ENCODE measurements at places on chromosomes 3 and 15.

DNA sequence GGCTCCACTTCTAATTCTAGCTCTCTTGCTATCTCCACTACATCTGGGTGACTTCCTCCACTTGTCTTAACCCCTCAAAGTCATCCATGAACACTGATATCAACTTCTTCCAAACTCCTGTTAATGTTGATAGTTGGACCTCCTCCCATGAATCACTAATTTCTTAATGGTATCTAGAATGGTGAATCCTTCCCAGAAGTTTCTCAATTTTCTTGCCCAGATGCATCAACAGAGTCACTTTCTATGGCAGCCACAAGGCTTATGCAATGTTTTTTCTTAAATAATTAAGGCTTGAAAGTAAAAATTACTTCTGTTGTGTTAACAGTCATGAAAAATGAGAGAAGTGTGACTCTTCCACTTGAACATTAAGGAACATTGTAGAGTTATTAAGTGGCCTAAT lies 164.3 kb downstream of the PCCB start:
- no peak for DNase-seq

- DNase-seq: no peak
These were observed 5.0 kb downstream of the SLC28A1 start for GRCh38 chr15:84889313-84889990.

DNA sequence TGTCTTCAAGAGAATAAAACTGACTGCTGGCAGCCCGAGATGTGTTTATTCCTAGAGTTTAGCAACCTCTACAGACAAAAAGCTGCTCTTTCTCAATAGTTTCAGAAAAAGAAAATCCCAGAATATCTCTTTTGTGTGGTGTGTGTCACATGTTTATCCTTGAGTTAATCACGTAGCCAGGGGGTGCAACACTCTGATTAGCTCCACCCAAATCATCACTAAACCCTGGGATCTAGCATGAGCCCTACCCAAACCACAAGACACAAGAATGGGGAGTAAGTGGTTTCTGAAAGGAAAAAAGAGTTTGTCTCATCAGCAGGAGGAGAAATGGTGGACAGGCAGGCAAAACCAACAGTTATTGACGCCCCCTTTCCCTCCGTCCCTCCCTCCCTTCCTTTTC lies 78.5 kb upstream of the AGBL1 start:
- no peak for DNase-seq

DNA sequence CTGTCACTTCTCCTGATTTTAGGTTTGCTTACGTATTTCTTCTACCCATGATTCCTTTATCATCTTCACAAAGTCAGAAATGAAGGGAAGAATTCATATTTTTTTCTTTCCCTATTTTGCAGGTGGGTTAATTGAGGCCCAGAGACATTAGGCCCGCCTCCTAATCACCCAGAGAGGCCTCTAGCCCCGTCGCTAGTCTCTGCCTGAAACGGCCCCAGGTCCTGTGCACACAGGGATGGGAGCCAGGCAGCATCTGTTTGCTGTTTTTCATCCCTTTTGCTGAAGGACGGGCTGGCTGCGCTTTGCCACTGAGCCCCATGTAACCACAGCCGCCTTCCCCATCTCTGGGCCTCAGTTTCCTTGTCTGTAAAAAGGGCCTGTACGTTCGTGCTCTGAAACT lies 135.9 kb downstream of the FBLN2 start:
- DNase-seq: no peak

- no peak for DNase-seq
These were observed 69.7 kb downstream of the CHCHD6 start for GRCh38 chr3:126773783-126774182.

DNA sequence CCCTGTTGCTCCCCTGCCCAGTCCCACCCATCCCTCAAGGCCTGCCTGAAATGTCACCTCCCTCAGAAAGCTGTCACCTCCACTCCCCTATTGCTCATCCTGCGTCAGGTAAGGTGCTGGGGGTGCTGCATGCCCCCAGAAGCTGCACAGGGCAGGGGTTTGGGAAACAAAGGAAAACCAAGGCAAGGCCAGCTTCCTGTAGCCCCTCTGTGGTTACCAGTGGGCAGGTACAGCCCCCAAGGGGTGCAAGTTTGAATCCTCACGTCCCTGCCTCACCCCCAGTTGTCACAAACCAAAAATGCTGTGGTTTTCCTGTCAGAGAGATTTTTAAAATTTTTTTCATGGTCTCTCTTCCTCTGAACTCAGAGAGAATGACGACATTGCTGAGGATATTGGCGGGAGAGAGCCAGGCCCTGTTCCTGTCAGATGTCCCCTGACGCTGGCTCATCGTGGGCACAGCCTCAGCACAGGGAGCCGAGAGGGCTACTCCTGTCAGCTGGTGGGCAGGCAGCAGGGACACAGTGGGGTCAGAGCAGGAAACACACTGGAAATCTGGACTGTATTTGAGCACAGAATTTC lies 27.0 kb downstream of the PSTPIP1 start:
- peak; percentile 41 for DNase-seq

- DNase-seq: no peak
These were observed 553 bp upstream of the SEC22A start for GRCh38 chr3:123201223-123201556.

- no peak for DNase-seq
These were observed 11.6 kb downstream of the ADAMTSL3 start for GRCh38 chr15:83665480-83665879.

DNA sequence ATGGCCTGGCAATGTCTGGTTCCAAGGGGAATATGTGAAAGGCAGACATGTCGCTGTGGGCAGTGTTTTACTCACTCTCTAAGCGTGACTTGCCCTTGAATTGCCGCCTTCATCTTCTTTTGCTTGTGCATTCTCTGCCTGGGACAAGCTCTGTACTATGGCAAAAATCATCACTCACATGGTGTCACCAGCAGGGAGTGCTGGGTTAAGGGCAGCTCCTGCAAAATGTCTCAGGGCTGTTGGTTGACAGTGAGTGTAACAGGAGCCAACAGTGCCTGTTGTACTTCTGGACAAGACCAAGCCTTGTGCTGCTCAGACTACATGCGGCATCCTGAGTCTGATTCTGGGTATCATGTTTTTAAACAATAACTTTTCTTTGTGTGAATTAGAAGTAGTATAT lies 45.3 kb upstream of the KY start:
- DNase-seq: no peak

GRCh38 chr3:140206196-140207040 lies 271.4 kb downstream of the CLSTN2 start:
- no peak for DNase-seq

- DNase-seq: peak; percentile 97
These were observed 473.7 kb downstream of the LPP start for GRCh38 chr3:188627652-188628051.

- DNase-seq: no peak
These were observed 33.8 kb upstream of the BLM start for GRCh38 chr15:90683371-90683770.

DNA sequence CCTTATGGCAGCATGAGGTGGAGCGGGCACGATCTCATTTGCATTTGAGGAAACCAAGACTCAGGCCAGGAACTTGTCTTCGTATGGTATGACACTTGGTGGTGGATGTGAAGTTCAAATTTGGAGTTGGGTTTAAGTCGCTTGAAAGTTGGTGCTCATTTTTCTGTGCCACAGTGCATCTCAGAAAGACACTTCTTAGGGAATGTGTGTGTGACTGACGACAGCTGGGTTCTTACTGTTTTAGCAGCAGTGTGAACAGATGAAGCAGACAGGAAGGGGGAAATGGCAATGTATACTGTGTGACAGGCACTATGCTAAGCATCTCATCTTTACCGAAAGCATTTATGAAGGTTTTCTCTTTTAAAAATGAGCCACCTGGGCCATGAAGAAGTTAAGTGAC lies 75.4 kb downstream of the SEC22A start:
- no peak for DNase-seq

- DNase-seq: no peak
These were observed 9.7 kb upstream of the SLC6A20 start for GRCh38 chr3:45806072-45806471.

GRCh38 chr3:118144919-118145318 lies 889.7 kb downstream of the IGSF11 start:
- DNase-seq: no peak

- no peak for DNase-seq
These were observed 16.8 kb downstream of the MBNL1 start for GRCh38 chr3:152285509-152285908.

DNA sequence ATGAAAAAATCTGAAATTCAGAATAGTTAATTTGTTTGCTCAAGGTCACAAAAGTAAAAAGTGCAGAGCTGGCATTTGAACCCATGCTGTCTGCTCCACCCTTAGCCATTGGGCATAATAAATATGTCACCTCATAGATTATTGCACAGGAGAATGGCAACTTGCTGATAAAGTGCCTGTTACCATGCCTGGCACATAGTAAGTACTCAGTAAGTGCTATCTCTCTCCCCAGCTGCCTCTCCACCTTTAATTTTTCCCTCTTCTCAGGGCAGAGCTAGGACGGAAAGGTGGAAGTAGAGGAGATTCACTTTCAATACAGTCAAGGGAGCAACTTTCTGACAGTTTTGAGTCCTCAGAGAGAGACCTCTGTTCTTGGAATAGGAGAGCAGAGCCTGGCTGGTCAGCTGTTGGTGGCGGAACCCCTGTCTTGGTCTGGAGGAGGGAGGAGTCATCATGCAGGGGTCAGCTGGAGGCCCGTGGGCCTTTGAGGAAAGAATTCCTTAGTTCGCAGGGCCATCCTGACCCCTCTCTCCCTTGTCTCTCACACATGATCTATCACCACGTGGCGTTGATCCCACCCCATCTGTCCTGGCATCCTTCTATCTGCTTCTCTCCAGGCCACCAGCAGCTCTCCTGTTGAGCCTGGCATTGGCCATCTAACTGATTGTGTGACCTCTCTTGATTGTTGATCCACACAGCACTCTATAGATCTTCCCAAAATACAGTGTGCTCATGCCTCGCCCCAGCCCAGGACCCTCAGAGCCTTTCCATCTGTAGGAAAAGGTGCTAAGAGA lies 149.3 kb downstream of the RPLP1 start:
- no peak for DNase-seq

DNA sequence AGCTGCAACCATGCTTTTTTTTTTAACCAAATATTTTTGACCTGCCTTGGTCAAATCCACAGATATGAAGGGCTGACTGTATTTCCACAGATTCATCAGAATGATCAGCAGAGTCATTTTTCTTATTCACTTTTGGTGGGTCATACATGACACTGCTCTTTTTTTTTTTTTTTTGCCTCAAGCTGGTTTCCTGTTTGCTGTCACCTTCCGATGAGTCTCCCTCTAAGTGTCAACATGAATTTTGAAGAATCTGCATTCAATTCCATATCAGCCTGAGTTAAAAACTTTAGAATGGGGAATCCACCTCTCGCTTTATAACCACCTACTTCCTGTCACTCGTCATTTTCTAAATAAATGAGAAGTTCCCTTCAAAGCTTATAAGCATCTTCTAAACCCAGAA lies 2.2 kb upstream of the SLC12A8 start:
- DNase-seq: no peak
